Heart left ventricle (tissue), 16 donors: ENCODE measurements at places on chromosomes 6 and 20. TPM values are rescaled to one million over a fixed set of nuclear protein-coding genes. Genes with fewer than 3 reads are reported as not detected.

PTK6 gene
- 0.29 TPM for total RNA-seq

MUCL3 gene
- not detected for total RNA-seq

GRCh38 chr20:10893321-10893720 is 219.5 kb upstream of the JAG1 start:
- no peaks in the 10 kb centered on the region for H3K4me1 ChIP-seq
- H3K27ac ChIP-seq = no peak overlapping the region
- H3K4me3 ChIP-seq = no peak overlapping the region

GRCh38 chr6:330948-331347 is 38.7 kb downstream of the DUSP22 start:
- H3K36me3 ChIP-seq = no peaks in the 10 kb centered on the region
- H3K4me1 ChIP-seq = peaks cover 14% of the 10 kb centered on the region

ARHGAP40 gene
- total RNA-seq = not detected

DNA sequence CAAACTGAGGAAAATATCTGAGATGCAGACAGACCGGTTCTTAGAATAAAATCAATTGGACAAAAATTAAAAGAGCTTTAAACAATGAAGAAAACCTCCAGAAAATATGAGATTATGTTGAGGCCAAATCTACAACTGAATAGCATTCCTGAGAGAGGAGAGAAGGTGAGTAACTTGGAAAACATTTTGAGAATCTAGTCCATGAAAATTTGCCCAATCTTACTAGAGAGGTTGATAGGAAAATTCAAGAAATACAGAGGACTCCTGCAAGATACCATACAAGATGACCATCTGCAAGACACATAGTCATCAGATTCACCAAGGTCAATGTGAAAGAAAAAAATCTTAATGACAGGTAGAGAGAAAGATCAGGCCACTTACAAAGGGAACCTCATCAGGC is 437.7 kb upstream of the ADGRB3 start:
- no peaks in the 10 kb centered on the region for H3K36me3 ChIP-seq
- H3K27me3 ChIP-seq = no peaks in the 10 kb centered on the region
- no peak overlapping the region for H3K27ac ChIP-seq
- H3K4me1 ChIP-seq = no peaks in the 10 kb centered on the region

GRCh38 chr6:89528866-89529265 is 95.9 kb downstream of the ANKRD6 start:
- no peaks in the 10 kb centered on the region for H3K27me3 ChIP-seq
- H3K27ac ChIP-seq = no peak overlapping the region

DNA sequence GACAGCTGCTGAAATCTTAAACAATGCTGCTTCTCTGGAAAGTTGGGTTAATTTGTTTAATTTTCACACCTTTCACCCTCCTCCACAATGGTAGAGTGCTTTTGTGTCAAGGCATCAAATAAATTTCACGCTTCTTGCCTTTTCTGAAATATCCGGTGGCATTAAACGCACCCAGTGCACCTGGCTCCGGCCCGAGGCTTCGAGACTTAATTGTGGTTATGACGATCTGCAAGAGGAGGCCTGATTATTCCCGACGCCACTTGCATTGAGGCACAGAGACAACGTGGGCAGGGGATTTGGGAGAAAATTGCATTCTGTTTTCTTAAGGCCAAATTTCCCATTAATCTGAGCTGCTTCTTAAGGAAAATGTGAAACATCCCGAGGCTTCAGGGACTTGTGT is 152.2 kb downstream of the CDH4 start:
- H3K27ac ChIP-seq = no peak overlapping the region
- no peaks in the 10 kb centered on the region for H3K27me3 ChIP-seq
- no peak for DNase-seq

- DNase-seq = no peak
- H3K27ac ChIP-seq = peak overlapping the region; percentile 20
- H3K4me3 ChIP-seq = no peak overlapping the region
- H3K36me3 ChIP-seq = no peaks in the 10 kb centered on the region
- peaks cover 27% of the 10 kb centered on the region for H3K4me1 ChIP-seq
These were observed 42.0 kb downstream of the CBFA2T2 start for GRCh38 chr20:33531885-33532284.

DNA sequence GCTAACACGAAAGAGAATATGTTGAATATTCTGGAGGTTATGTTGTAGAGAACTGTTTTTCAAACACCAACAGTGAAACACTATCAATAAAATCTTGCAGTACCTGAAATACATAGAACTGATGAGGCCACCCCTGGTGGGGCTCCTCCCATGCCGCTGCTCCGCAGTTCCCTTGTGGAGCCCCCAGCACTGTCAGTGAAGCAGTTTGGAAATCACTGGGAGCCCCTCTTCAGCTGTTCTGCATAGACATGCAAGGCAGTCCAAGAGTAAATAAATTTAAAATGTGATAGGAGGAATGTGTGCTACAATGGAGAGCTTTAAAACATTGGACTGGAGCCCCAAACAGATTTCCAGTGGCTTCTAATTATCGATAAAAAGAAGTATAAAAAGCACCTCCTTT is 189.4 kb downstream of the FNDC1 start:
- no peaks in the 10 kb centered on the region for H3K27me3 ChIP-seq
- no peaks in the 10 kb centered on the region for H3K4me1 ChIP-seq
- no peak overlapping the region for H3K4me3 ChIP-seq

DNA sequence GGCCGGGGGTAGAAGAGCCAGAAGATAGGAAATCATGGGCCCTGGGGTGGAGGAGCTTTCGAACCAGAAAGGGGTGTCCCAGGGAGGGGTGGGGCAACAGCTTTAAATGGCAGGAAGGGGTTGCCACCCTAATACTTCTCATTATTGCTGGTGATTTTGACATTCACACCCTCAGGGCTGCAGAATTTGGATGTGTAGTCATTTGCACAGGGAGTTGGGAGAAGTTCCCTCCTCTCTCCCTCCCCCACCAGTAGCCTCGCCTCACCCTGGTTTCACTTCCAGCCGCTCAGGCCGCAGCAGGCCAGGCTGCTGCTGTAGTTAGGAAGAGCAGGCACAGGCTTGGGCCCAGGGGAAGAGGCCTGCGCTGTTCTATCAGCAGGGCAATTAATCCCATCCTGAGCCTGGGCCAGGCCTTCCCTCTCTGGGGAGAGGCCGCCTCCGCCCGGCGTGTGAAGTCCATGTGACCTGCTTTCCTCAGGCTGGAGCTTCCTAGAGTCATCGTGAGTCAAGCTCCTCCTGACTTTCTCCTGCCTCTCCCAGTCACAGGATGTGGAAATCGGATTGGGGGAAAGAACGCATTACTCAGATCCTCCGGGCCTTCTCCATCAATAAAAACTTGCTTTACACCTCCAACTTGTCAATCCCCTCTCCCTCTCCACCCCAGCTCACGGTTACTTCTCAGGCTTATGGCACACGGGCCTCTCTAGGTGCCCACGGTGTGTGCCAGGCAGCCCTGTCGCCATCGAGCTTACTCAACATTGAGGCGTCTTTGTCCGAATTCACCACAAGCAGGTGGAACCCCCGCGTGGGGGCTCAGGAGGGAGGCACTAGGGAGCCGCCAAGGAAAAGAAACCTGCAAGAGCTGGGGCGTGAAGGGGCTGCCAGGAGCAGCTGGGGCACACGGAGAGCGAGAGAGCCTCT is 7.8 kb downstream of the ADTRP start:
- peak; percentile 91 for DNase-seq
- H3K4me3 ChIP-seq = no peak overlapping the region
- H3K27ac ChIP-seq = peak overlapping the region; percentile 84
- no peaks in the 10 kb centered on the region for H3K27me3 ChIP-seq
- H3K36me3 ChIP-seq = no peaks in the 10 kb centered on the region

GRCh38 chr6:159172091-159172491 is 2.9 kb downstream of the FNDC1 start:
- no peaks in the 10 kb centered on the region for H3K36me3 ChIP-seq
- peaks cover 23% of the 10 kb centered on the region for H3K27me3 ChIP-seq
- no peak overlapping the region for H3K27ac ChIP-seq
- no peaks in the 10 kb centered on the region for H3K4me1 ChIP-seq
- no peak for DNase-seq
- no peak overlapping the region for H3K4me3 ChIP-seq

- H3K27me3 ChIP-seq = no peaks in the 10 kb centered on the region
- no peaks in the 10 kb centered on the region for H3K36me3 ChIP-seq
- no peak overlapping the region for H3K27ac ChIP-seq
- no peaks in the 10 kb centered on the region for H3K4me1 ChIP-seq
- no peak for DNase-seq
These were observed 23.3 kb downstream of the OR5V1 start for GRCh38 chr6:29345380-29345779.

DNA sequence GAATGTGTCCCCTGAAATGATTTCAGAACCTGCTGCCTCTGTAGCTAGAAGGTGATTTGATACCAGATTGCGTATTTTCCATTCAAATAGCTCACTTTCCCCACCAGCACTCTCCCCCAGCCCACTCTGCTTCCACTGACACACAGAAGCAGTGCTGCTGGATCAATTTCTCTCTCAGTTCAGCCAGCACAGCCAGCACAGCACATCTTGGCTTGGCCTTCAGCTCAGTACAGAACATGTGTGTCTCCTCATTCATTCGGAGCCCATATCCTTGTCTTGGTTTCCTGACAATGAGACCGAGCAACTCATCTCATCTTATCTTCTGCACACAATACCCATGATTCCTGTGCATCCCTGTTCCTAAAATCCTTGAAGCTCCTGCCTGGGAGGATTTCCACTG is 33.8 kb upstream of the CD83 start:
- no peaks in the 10 kb centered on the region for H3K4me1 ChIP-seq
- H3K27me3 ChIP-seq = no peaks in the 10 kb centered on the region
- no peak overlapping the region for H3K27ac ChIP-seq

TNFRSF21 gene
- total RNA-seq = 12.1 TPM

CLIC5 gene
- total RNA-seq = 213 TPM

ABHD16B gene
- total RNA-seq = not detected

DNA sequence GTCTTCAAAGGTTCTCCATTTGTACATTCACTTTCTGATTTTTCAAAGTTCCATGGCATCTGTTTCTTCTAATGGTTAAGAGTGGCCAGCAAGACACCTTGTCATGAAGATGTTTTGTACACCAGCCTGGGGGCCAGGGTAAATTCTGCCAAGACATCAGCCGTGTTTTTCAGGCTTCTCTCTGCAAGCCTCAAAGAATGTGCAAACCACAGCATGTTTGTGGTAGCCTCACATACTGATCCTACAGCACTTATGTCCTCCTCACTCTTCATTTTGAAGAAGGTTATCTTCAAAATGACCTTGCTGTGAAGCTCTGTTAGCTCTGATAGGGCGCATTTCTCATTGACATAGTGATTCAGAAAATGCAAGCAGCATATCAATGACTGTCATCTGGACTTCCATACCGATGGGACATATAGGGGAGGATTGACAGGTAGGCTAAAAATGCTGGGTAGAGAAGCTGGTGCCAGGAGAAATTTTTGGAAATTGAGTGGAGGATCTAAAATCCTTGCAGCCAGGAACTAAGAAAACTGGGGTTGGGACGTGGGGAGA is 59.3 kb upstream of the SPTLC3 start:
- H3K27me3 ChIP-seq = no peaks in the 10 kb centered on the region
- H3K4me1 ChIP-seq = no peaks in the 10 kb centered on the region
- no peaks in the 10 kb centered on the region for H3K36me3 ChIP-seq
- no peak overlapping the region for H3K4me3 ChIP-seq
- DNase-seq = no peak
- no peak overlapping the region for H3K27ac ChIP-seq

GRCh38 chr6:117472667-117473066 is 9.8 kb upstream of the DCBLD1 start:
- H3K36me3 ChIP-seq = no peaks in the 10 kb centered on the region
- no peaks in the 10 kb centered on the region for H3K4me1 ChIP-seq
- DNase-seq = no peak
- no peaks in the 10 kb centered on the region for H3K27me3 ChIP-seq
- no peak overlapping the region for H3K4me3 ChIP-seq

DNA sequence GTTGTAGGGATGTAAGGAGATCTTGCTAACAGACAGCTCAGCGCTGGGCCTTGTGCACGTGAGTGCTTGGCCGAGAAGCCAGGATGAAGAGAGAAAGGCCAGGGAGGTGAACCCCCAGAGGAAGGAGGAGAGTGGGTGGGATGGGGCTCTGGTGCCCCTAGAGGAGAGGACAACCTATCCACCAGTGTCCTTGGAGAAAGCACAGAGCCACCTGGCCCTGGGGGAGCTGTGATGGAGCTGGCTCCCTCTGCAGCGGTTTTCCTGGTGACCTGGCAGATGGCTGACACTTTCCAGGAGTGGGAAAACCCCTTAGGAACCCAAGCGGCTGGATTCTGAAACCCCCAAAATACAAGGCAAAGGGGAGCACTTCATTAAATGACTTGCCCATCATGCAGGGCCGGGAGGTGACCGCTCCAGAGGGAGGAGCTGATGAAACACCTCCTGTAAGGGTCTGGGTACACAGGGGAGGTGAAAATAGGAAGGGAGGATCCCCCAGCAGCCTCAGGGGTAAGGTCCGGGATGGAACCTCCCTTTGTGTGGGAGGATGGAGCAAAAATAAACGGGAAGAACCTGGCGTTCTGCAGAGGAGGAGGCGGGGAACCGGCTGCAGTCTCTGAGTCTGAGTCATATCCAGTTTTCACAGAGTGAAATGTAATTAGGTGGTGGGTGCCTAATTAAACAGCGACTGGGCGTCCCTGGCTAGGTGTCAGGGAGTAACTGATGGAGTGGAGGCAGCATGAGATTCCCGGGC is 80.4 kb downstream of the SULF2 start:
- H3K4me3 ChIP-seq = no peak overlapping the region
- no peak overlapping the region for H3K27ac ChIP-seq
- H3K4me1 ChIP-seq = peaks cover 15% of the 10 kb centered on the region
- peak; percentile 65 for DNase-seq
- no peaks in the 10 kb centered on the region for H3K27me3 ChIP-seq

MYLK2 gene
- total RNA-seq = 0.10 TPM

PBX2 gene
- 25.3 TPM for total RNA-seq

APCDD1L gene
- 1.1 TPM for total RNA-seq

GRCh38 chr20:43925215-43925614 is 10.6 kb downstream of the TOX2 start:
- no peaks in the 10 kb centered on the region for H3K4me1 ChIP-seq
- no peak overlapping the region for H3K4me3 ChIP-seq
- no peaks in the 10 kb centered on the region for H3K36me3 ChIP-seq
- no peak for DNase-seq
